ENCODE measurements at places on chromosomes 6 and 20. TPM values are rescaled to one million over a fixed set of nuclear protein-coding genes. Genes with fewer than 3 reads are reported as not detected.

Gene NKAIN2
- total RNA-seq, result 0.13 TPM

Gene PTK6
- total RNA-seq, result 0.11 TPM

Gene EFCAB8
- total RNA-seq, result 0.51 TPM

Gene RAB44
- not detected for total RNA-seq

Gene RNF144B
- 5.4 TPM for total RNA-seq

Gene ECT2L
- 0.40 TPM for total RNA-seq

Gene R3HDML
- not detected for total RNA-seq

Gene FAM83D
- total RNA-seq, result 11.5 TPM

Gene ADGRF1
- 1.6 TPM for total RNA-seq

Gene PHACTR3
- total RNA-seq, result 0.16 TPM

Gene IRF4
- 0.11 TPM for total RNA-seq

Gene UNC5CL
- 2.1 TPM for total RNA-seq

Gene SLA2
- total RNA-seq, result 0.18 TPM

DNA sequence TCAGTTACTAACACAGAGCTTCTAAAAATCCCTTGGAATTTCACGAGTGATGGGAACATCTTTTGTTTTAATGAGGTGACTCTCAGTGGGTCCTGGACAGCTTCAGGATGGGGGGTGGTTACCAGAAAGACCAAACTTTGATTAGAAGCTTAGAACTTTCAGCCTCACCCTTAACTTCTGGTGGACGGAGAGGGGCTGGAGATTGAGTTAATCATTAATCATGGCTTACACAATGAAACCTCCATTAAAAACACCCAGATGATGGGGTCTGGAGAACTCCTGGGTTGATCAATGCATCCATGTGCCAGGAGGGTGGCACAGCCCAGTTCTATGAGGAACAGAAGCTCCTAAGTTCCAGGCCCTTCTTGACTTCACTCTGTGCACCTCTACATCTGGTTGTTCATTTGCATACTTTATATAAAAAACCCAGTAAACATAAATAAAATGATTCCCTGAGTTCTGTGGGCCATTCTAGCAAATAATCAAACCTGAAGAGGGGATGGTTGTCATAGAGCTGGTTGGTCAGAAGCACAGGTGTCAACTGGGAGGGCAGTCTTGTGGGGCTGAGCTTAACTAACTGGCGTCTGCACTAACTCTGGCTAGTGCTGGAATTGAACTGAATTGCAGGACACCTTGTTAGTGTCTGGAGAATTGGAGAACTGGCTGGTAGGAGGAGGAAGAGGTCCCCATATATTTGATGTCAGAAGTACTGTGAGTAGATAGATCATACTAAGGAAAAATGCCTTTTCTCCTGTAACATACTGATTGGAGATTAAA is 10.3 kb downstream of the RMND1 start:
- peaks cover 3% of the 10 kb centered on the region for H3K36me3 ChIP-seq
- H3K4me1 ChIP-seq, result peaks cover 15% of the 10 kb centered on the region
- H3K27me3 ChIP-seq, result no peaks in the 10 kb centered on the region
- DNase-seq, result no peak

- H3K27me3 ChIP-seq, result peaks cover 80% of the 10 kb centered on the region
- no peak overlapping the region for H3K27ac ChIP-seq
- DNase-seq, result no peak
- no peaks in the 10 kb centered on the region for H3K36me3 ChIP-seq
Measured at GRCh38 chr20:46799781-46800408, 90.4 kb downstream of the SLC2A10 start.

- H3K4me3 ChIP-seq, result no peak overlapping the region
- peaks cover 10% of the 10 kb centered on the region for H3K4me1 ChIP-seq
- DNase-seq, result no peak
- H3K27ac ChIP-seq, result no peak overlapping the region
Measured at GRCh38 chr6:164010441-164011103, 596.1 kb downstream of the QKI start.

GRCh38 chr6:74071214-74071613 is 375.2 kb downstream of the CD109 start:
- no peak overlapping the region for H3K4me3 ChIP-seq
- H3K4me1 ChIP-seq, result no peaks in the 10 kb centered on the region
- H3K27ac ChIP-seq, result no peak overlapping the region
- peaks cover 21% of the 10 kb centered on the region for H3K27me3 ChIP-seq
- H3K36me3 ChIP-seq, result no peaks in the 10 kb centered on the region
- DNase-seq, result no peak

GRCh38 chr6:106886081-106886843 is 88.3 kb downstream of the CD24 start:
- peak overlapping the region; percentile 87 for H3K27ac ChIP-seq
- no peak overlapping the region for H3K4me3 ChIP-seq
- H3K36me3 ChIP-seq, result no peaks in the 10 kb centered on the region
- H3K27me3 ChIP-seq, result no peaks in the 10 kb centered on the region
- H3K4me1 ChIP-seq, result peaks cover 71% of the 10 kb centered on the region
- no peak for DNase-seq

- H3K27me3 ChIP-seq, result no peaks in the 10 kb centered on the region
- H3K4me1 ChIP-seq, result peaks cover 57% of the 10 kb centered on the region
- peak overlapping the region; percentile 86 for H3K27ac ChIP-seq
- DNase-seq, result no peak
- H3K36me3 ChIP-seq, result peaks cover 5% of the 10 kb centered on the region
Measured at GRCh38 chr6:43119482-43119881, 43.4 kb downstream of the PTK7 start.

- H3K36me3 ChIP-seq, result no peaks in the 10 kb centered on the region
- H3K27me3 ChIP-seq, result no peaks in the 10 kb centered on the region
- H3K4me1 ChIP-seq, result peaks cover 5% of the 10 kb centered on the region
- no peak overlapping the region for H3K4me3 ChIP-seq
- H3K27ac ChIP-seq, result no peak overlapping the region
Measured at GRCh38 chr6:138657065-138657425, 116.5 kb upstream of the CCDC28A start.

DNA sequence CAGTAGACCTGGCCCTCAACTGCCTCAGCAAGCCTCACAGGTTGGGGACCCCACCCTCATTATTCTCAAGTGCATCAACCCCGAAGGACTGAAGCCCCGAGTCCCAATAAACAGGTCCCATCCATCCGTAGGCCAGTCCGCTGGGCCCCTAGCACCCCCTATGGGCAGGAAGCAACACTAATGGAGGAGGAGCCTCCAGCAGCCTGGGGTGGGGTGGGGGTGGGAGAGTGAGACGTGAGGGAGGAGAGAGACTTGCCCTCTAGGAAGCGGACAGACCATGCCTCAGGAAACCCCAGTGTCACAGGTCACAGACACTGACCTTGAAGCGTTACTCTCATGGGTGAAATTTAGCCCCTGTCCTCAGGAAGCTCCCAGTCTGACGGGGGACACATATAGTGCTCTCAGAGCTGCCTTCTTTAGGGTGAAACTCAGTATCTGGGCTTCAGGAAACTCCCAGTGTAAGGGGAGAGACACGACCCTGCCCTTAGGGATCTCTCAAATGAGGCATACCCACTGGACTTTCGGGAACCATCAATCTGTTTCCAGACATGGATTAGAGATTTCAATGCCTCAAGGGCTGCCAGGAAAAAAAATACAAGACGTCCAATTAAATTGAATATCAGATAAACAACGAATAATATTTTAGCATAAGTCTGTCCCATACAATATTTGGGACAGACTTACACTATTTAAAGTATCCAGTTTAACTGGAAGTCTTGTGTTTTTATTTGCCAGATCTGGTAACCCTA is 125.8 kb downstream of the MRPL14 start:
- H3K4me3 ChIP-seq, result peak overlapping the region; percentile 27
- peaks cover 27% of the 10 kb centered on the region for H3K4me1 ChIP-seq
- H3K27ac ChIP-seq, result no peak overlapping the region
- peaks cover 11% of the 10 kb centered on the region for H3K27me3 ChIP-seq
- no peak for DNase-seq

DNA sequence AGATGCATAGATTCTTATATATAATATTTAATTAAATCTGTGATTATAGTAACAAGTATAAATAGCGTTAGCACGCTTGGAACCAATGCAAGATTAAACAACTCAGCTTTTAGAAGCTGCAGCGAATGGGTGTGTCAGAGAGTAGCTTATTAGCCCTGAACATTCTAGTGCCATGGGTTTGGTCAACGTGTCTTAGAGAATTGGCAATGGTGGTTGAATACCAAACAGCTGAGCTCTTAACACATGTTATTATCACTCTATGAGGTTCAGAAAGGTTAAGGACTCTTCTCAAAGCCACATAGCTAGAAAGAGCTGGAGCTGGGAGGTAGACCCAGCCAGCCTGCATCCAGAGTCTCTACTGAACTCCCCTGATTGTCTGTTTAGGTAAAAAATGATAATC is 284.2 kb upstream of the CHD6 start:
- peaks cover 16% of the 10 kb centered on the region for H3K27me3 ChIP-seq
- no peak for DNase-seq
- no peak overlapping the region for H3K27ac ChIP-seq
- no peaks in the 10 kb centered on the region for H3K36me3 ChIP-seq
- H3K4me3 ChIP-seq, result no peak overlapping the region

DNA sequence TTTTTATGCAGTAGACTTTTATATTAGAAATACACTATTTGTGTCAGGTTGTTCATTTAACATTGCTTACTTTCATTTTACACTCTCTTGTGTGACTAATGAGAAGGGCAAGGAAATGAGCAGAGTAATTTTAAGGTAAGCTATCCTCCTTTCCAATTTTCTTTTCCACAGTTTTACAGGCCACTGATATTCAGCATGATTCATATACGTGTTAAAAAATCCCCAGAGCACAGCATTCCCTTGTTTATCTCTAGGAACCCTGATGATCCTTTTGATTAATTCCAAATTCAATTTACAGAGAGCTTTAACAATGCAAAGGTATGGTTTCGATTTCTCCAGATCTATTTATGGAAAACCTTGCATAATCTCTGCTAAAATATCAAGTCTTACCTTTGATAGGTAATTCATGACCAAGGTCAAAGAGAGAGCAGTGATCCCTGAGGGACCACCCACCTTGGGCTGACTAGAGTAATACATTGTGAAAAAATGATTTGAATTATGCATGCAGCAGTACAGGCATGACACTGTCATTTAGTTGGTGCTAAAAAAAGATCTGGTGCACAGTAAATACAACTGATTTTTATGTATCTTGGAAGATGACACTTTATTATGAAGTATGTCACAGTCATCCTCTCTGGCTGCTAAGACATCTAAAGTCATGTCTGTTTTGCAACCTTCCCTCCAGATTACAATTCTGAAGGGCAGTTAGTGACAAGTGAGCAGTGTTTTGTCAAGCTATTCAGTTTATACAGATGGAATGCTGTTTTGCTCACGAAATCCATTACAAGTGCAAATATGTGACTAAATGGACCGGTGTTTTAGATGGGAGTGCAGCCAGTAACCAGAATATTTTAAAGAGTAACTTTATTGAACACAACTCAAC is 736.6 kb downstream of the EPHA7 start:
- peaks cover 8% of the 10 kb centered on the region for H3K27me3 ChIP-seq
- H3K4me3 ChIP-seq, result no peak overlapping the region
- DNase-seq, result no peak
- H3K4me1 ChIP-seq, result peaks cover 9% of the 10 kb centered on the region
- no peak overlapping the region for H3K27ac ChIP-seq
- H3K36me3 ChIP-seq, result no peaks in the 10 kb centered on the region

GRCh38 chr6:33730611-33731010 is 16.1 kb downstream of the IP6K3 start:
- no peaks in the 10 kb centered on the region for H3K36me3 ChIP-seq
- DNase-seq, result no peak
- no peaks in the 10 kb centered on the region for H3K27me3 ChIP-seq
- no peak overlapping the region for H3K4me3 ChIP-seq

GRCh38 chr6:135149376-135149775 is 31.7 kb upstream of the MYB start:
- H3K27me3 ChIP-seq, result peaks cover 11% of the 10 kb centered on the region
- no peak overlapping the region for H3K27ac ChIP-seq
- no peak for DNase-seq
- no peaks in the 10 kb centered on the region for H3K36me3 ChIP-seq

DNA sequence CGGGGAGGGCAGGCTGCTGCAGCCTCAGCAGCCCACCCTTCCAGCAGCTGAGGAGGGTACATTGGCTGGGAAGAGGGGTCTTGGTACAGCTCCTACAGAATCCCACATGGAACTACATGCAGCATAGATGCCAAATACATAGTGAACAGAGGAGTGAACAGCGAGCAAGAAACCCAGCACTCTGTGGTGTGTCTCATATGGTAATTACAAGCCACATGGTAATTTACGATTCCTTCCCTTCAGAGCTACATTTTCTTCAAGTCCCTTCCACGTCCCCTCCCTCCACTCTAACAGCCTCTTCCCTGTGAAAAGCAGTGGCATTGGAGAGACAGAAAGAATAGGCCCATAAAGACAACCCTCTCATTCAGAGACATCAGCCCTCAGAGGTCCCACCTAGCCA is 167.7 kb downstream of the SYNDIG1 start:
- H3K27me3 ChIP-seq, result peaks cover 2% of the 10 kb centered on the region
- H3K4me3 ChIP-seq, result no peak overlapping the region
- no peak overlapping the region for H3K27ac ChIP-seq
- no peaks in the 10 kb centered on the region for H3K36me3 ChIP-seq
- peaks cover 24% of the 10 kb centered on the region for H3K4me1 ChIP-seq

DNA sequence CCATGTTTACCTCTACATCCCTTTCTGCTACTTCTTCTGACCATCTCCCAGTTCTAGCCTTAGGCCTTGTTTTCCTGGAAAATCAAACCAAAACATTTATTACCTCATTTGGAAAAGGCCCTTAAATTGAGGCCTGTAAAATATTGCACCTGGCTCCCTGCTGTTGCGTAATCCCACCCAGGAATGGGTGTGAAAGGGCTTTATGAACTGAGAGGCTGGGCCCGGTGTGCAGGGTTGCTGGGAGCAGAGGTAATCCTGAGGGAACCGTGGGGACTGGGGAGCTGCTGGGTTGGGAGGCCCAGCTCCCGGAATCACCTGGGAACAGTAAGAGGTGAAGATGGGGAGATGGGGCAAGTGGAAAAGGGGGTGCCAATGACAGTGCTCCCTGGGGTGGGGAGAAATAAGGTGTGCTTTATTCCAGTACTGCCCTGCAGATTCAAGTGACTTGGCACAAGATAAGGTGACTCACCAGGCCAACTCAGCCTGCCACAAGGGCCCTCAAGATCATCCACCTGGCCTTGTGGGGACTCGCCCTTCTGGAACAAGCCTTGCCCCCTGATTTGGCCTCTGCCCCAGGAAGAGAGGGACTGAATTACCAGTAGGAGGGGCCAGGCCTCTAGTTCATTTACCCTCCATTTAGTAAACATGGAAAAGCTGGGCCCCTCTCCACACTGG is 44.2 kb downstream of the KCNK5 start:
- no peaks in the 10 kb centered on the region for H3K27me3 ChIP-seq
- no peak overlapping the region for H3K4me3 ChIP-seq
- H3K4me1 ChIP-seq, result no peaks in the 10 kb centered on the region
- no peaks in the 10 kb centered on the region for H3K36me3 ChIP-seq
- no peak overlapping the region for H3K27ac ChIP-seq

DNA sequence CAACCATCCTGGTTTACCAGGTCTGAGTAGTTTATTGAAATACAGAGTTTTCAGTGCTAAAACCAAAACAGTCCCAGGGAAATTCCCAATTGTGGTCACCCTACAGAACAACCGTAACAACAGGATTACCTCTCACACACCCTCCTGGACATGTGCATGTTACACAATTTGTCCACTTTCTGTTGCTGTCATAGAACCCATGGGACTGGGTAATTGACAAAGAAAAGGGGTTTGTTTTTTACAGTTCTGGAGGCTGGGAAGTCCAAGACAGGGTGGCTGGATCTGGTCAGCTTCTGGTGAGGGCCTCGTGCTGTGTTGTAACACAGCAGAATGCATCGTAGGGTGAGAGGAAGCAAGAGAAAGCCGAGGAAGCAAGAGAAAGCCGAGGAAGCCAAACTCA is 9.1 kb upstream of the ADA start:
- H3K36me3 ChIP-seq, result no peaks in the 10 kb centered on the region
- no peak overlapping the region for H3K27ac ChIP-seq
- DNase-seq, result no peak
- no peaks in the 10 kb centered on the region for H3K27me3 ChIP-seq
- H3K4me1 ChIP-seq, result no peaks in the 10 kb centered on the region

- peaks cover 5% of the 10 kb centered on the region for H3K4me1 ChIP-seq
- H3K27ac ChIP-seq, result no peak overlapping the region
- peaks cover 24% of the 10 kb centered on the region for H3K27me3 ChIP-seq
- no peaks in the 10 kb centered on the region for H3K36me3 ChIP-seq
Measured at GRCh38 chr6:148578489-148578814, 168.4 kb upstream of the UST start.
